ENCODE measurements at places on chromosomes 7 and 10.

DNA sequence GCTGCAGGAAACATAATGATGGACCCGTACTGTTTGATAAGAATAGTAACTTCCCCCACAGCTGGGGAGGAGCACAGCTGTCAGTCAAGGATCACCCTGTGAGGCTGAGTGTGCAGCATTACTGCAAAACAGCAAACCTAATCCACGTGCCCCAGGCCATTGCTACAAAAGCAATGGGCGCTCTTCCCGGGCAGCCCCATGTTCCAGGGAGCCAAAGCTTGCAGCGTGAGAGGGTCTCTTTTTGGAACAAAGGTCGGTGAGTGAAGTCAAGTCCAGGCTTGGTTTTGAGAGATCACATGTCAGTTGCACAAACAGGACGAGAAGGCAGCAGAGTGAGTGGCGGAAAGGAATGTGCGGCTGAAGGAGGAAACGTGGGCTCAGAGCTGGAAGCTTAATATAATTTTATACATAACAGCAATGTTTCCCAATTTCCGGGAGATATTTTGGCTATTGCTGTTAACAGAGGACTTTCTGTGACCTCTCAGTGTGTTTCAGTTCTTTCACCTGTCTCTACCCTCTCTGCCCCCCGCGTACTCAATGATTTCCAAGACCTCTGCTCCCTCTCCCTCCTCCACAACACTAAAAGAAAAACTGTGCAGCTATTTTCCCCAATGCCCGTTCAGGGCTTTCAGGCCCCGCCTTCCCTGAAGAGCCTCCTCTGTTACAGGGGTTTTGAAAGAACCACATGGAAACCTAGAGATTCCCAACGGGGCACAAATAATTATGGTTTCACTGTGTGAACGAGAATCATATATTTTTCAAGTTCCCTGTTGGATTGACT is 128.9 kb downstream of the MTPAP start:
- no peak for DNase-seq

GRCh38 chr10:36269222-36269621 is 627.1 kb upstream of the FZD8 start:
- no peak for DNase-seq

GRCh38 chr7:12942609-12943008 is 255.2 kb downstream of the ARL4A start:
- DNase-seq, result no peak

DNA sequence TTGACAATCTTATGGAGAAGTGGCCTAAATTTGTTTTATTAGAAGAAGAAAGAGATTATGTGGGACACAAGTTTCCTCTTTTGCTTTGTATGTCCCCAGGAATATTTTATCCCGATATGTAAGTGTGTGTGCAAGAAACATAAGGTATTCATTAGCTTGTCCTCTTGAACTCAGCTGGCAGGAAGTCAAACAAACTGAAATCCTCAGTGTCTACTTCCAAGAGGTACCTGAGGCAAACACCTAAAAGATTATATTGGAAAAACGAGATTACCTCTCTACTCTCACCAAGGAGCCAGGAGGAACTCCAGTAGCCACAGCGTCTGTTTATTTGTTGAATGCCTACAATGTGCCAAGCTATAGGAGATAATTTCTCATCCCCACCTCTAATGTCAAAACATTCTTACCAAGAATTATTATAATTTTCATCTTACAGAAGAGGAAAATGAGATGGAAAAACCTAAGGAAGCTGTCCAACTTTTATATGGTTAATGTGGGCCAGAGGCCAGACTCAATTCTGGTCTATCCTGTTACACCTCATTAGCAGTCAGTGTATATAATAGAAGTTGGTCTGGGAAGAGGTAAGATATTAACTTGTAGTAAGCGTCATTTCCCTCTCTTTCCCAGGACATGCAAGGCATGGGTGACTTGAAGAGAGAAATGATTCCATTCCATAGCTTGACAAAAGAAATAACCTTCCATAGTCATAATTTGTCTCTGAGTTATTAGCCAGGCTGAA is 692.7 kb downstream of the MAGI2 start:
- no peak for DNase-seq

- no peak for DNase-seq
These were observed 49.7 kb upstream of the HECTD2 start for GRCh38 chr10:91360461-91360860.

GRCh38 chr10:23686722-23687121 is 247.8 kb downstream of the OTUD1 start:
- no peak for DNase-seq

GRCh38 chr10:90288391-90288933 is 569.4 kb downstream of the HTR7 start:
- no peak for DNase-seq

GRCh38 chr10:102455893-102456471 is 4.6 kb upstream of the C10orf95 start:
- no peak for DNase-seq

GRCh38 chr7:105199386-105199785 is 185.4 kb downstream of the KMT2E start:
- no peak for DNase-seq

DNA sequence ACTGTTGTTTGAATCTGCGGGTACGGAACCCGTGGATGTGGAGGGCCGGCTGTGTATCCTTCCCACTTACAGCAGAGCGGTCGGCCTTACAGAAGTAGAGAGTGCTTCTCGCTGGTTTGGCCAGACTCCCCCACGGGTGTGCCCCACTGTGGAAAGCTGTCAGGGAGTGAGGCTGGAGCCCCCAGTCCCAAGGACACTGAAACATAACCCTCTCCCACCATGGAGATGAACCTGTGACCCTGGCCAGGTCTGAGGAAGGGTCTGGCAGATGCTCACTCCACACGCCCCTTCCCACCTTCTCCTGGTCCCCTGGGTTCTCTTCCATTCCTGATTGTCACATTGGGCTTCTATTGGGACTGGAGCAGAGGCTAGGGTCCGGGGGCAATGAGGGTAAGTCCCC is 39.6 kb downstream of the TSPAN15 start:
- no peak for DNase-seq

DNA sequence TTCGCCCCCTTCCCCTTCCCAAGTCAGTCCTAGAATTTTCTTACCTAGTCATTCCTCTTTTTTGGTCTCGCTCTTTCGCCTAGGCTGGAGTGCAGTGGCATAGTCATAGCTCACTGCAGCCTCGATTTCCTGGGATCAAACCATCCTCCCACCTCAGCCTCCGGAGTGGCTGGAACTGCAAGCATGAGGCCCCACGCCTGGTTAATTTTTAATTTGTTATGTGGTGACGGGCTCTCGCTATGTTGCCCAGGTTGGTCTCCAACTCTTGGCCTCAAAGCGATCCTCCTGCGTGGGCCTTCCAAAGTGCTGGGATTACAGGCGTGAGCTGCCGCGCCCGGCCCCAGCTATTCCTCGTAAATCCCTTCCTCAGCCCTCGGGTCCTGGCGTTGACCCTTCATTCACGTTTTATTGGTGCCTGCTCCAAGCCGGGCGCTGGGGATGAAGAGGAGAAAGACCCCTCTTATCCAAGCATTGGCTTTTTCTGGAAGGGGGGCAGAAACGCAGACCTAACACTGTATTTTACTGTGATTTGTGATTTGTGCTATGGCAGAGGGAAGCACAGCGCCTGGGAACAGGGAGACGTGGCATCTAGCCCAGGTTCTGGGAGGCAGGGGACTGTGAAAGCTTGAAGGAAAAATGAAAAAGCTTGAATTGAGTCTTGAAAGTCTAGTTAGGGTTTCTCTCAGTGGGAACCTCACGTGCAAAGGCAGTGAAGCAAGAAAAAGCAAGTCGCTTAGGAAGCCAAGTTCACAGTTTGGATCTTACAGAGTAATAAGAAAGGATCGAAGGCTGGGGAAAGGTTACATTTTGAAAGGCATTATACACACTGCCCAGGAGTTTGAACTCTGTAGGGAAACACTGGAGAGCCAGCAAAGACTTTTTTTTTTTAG is 516 bp downstream of the ZNHIT1 start:
- DNase-seq, result no peak

DNA sequence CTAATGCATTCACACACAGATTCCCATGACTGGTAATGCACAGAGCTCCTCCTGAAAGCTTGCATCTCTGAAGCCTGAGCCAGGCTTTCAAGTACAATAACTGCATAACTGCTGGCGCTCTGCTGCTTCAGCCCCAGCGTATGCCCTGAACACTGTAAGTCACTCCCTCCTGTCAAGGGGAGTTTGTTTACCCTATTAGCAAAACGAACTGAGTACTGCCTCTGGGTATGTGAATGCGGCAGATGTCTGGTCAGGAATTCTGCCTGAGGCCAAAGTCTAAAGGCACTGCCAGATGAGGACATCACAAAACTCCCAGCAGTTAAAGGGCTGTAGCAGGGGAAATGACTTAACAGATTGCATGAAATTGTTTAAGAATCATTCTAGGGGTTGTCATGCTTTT is 97.7 kb downstream of the NRCAM start:
- no peak for DNase-seq

Measured in stimulated activated CD8-positive, alpha-beta memory T cell treated with anti-CD3 and anti-CD28 coated beads, Interleukin-4, amount 100 ng/mL, for 1 hour (primary cell).